ENCODE measurements at places on chromosomes 4 and X.

GRCh38 chr4:76879731-76880364, 18.1 kb downstream of the SOWAHB start:
- DNase-seq, result no peak

- DNase-seq, result no peak
Measured at GRCh38 chr4:108570993-108571569, 49.3 kb upstream of the RPL34 start.

GRCh38 chr4:1503583-1504471, 97.6 kb upstream of the NKX1-1 start:
- DNase-seq, result no peak

DNA sequence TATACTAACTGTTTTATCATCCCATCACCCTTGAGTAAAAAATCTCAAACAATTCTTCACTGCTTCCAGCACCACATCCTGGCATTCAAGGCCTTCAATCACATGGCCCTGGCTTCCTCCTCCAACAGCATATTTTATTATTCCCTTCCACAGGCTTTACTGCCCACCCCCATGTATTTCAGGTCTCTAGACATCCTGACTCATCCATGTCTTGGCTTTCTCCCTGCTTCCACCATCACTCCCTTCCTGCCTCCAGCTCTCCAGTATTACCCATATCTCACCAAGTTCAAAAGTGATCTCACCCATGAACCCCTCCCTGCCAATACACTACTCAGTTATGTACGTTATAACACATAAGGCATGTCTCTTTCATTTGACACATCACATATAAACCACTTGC, 34.7 kb upstream of the PLAC1 start:
- no peak for DNase-seq

DNA sequence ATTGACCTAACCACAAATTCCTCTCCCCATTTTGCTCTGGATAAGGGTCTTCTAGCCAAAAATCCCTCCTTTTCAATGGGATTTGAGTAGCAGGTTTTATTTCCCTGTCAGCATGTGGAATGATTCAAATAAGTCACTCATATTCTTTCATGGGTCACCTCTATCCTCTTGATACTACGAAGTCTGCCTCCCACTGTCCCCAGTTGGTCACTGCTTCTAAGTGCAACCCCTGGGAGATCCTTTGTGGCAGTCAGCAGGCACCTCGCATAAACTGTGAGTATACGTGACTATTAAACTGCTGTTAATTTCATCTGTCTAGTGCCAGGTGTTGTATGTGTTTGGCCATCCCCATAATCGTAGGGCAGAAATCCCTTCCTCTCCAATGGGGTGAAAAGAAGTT, 1667.9 kb upstream of the PCDH7 start:
- no peak for DNase-seq

DNA sequence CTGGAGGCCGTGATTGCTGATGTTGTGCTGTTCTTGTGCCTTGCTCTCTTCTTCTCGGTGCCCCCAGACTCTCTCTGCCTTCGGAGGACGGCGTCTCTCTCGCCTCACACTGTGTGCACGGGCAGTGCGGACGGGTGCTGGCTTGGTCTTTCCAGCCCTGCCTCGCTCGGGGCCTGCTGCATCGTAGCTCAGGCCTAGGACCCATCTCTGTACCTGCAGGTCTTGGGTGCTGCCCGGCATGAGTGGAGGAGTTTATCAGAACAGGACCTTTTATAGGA, 18.2 kb downstream of the RGS12 start:
- DNase-seq, result no peak

DNA sequence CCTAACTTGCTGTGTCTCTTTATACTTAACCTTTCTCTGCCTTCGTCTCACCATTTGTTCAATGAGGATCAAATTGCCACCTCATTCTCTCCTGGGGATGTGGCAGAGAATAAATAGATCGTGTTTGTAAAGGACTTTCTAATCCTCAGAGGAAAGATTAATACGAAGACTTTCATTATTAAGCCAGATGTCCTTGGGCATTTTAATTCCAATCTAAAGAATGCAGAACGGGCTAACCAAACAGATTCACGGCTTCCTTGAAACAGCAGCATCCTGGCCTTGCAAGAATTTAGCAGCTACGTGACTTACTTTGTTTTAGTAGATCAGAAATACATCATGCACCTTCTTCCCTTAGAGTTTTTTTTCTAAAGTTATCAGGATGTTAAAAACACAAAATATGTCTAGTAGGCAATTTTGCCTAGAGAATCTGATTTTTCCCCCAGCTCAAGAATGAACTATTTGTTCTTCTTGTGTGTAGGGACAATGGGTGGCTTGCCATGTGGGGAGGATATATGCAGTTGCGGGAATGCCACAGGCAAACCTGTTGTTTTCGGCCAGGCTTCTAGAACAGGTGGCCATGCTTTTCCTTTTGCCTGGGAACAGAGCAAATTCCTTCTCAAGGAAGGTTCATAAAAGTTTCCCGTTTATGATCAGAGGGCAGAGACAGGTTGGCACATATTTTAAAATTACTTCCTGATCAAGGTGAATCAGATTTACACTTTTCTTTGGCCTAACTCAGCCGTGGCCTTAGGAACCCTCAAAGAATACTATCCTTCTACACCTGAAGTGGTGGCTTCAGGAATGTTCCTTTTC, 3.0 kb downstream of the MID1 start:
- no peak for DNase-seq

- DNase-seq, result no peak
Measured at GRCh38 chr4:186226521-186227189, 652 bp upstream of the KLKB1 start.

- no peak for DNase-seq
Measured at GRCh38 chr4:15690020-15690809, 8.6 kb downstream of the FAM200B start.

DNA sequence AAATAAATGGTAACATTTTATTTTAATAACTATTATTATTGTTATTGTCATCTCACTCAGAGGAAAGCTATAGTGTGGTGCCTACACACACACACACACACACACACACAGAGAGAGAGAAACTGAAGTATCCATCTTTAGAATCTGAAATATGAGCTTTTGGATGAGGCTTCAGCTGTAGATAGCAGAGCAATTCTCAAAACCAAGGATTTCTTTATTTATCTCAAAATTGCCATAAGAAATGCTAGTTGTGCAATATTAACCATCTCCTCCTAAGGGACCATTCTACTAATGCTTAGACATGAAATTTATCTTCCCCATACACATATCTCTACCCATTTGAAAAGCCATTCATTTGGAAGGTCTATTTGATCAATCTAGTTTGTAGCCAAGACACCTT, 50.1 kb upstream of the SGMS2 start:
- DNase-seq, result no peak

DNA sequence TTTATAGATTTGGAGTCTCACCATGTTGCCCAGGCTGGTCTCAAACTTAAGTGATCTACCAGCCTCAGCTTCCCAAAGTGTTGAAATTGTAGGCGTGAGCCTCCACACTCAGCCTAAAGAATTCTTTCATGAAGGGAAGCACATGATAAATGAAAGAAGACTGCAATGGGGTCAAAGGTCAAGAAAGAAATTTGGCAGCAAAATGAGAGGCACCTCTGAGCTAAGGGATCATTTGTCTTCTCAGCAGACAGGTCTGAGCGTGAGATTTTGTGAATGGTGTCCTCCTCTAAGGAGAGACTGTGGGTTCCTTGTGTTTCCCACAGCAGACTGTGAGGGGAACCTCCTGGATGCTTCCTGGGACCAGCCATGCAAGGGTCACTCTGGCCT, 57.5 kb upstream of the EGFL6 start:
- no peak for DNase-seq

DNA sequence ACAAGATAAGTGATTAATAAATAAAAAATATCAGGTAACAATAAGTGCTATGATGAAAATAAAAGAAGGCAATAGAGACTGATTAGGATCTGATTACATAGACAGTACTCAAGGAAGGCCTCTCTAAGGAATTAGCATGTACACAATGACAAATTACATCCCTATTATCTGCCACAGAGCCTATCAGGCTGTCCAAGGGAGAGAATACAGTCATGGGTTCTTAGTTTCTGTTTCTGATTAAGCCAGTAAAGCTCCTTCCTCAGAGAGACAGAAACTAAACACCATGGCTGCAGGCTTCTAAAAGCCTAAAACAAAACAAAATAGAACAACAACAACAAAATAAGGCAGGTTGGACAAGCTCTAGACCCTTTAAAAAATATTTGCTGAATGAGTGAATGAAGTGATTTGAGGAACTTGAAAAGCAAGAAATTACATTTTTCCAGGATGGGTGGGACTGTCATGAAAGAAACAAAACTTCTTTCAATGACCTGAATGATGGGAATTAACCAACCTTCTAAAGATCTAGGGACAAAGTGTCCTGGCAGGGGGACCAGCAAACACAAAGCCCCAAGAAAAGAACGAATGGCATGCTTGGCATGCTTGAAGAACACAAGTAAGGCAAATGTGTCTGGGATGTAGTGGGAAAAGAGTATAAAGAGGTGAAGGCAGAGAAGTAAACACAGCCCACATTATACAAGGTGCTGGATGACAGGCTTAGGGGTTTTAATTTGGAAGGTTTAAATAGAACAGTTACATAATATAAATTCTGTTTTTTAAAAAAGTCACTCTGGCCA, 44.1 kb downstream of the NAA11 start:
- DNase-seq, result no peak

- DNase-seq, result no peak
Measured at GRCh38 chr4:172707622-172708021, 461.0 kb upstream of the GALNT7 start.

DNA sequence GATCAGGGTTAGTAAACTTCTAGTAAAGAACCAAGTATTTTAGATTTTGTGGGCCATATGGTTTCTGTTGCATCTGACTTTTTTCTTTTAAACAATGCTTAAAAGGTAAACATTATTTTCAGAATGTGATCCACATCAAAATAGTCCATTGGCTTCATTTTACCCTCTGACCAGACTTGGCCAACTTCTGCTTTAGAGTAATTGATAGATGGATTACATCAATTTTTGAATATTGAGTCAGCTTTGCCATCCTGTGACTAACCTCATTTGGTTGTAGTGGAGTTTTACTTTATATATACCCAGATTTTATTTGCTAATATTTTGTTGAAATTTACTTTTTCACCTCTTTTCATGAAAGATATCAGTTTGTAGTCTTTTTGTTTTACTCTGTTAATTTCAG, 559.8 kb downstream of the TLL1 start:
- DNase-seq, result no peak

DNA sequence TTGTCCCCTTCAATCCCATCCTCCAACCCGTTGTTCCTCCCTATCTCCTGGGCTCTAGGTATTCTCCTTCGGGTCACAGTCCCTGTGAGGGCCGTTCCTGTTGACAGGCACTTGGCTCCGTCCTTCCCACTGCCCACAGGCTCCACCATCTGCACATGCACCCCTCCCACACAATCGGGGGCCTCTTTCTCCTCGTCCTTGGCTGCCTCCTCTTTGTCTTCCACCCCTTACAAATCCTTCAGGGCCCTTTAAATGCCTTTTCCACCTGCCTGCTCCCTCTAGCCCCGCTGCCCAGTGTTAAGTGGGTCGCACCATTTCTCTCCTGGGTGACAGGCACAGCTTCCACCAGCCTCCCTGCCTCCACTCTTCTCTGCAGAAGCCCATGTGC, 2.7 kb upstream of the AVPR2 start:
- DNase-seq, result no peak

GRCh38 chr4:27624749-27625148, 764.1 kb downstream of the STIM2 start:
- DNase-seq, result no peak

DNA sequence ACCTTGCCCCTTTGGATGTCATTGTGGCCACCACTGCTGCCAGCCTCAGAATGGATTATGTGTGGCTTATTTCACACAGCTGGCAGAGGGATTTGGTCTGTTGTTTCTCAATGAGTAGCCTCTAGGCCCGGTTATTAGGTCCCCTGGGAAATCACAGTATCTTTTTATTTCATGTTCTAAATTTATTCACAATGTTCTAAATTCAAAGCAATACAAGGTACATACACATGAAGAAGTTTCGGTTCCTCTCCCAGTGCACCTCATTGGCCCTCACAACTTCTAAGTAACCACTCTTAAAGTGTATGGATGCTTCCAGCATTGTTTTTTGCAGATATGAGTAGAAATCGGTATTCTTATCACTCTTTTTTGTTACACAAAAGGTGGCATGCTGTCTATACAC, 262.7 kb downstream of the RCHY1 start:
- DNase-seq, result no peak

DNA sequence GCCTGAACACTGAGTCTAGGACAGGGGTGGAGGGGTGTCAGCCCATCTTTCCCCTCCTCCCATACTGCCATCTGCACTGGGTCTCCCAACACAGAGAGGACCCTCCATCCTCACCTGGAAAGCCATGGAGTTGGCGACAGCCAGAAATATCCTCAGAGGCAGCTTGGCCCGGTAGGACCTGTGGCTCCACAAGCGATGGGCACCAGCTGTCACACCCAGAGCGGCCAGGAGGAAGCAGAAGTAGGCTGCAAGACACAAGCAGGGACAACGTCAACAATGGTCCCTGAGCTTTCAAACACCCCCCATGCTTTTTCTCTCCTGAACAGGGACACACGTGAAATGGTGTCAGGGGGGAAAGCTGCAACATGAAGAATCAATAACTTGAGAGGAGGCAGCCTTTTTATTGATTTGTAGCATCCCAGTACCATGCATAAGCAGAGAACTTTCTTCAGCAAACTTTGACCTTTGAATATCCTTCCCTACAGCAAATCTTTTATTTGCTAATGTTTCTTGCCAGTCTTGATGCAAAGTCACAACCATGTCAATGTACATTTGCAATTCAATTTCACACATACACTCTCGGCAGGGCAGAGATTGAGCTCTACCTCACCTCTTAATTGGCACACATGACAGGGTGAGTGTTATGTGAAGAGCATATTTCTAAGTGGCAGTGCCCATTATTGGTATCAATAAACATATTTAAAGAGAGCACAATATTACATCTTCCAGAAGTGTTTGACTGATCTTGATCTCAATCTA, 93.2 kb downstream of the SCD5 start:
- no peak for DNase-seq

GRCh38 chr4:121096629-121097028, 24.3 kb upstream of the NDNF start:
- no peak for DNase-seq

DNA sequence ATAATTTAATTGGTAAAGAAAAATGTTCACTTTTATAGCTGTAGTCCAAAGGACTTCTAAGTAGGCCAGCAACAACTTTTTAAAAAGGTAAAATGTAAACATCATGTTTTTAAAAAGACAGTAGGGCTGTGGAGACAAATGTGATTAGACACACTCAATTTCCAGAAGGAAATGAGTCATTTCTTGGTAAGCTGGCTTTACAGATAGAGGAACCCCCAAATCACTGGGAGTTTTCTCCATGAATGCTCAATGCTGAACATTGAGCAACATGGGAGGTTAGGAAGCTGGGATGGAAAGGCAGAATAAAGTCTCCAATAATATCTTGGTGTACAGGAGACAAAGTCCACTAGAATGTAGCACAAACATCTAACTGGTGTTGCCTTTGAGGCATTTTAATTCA, 121.3 kb downstream of the NWD2 start:
- DNase-seq, result no peak

GRCh38 chrX:122868631-122869030, 315.4 kb upstream of the GRIA3 start:
- DNase-seq, result no peak

DNA sequence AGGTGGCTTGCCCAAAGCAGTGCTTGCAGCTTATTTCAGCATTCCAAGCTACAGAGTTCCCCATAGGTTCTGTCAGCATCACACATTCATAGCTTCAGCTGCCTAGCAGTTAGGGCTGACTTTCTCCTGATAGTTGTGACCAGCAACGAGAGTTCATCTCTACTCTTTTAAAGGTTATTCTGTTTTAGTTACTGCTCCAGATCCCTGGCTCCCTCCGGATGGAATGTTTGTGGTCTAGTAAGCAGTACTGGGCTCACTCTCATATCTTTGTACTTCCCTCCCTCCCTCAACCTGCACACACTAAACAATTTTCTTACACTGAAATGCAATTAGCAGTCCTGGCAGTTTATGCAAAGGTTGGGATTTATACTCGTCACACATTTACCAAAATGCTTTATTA, 43.9 kb downstream of the PTTG2 start:
- DNase-seq, result no peak

Measured in activated CD4-positive, alpha-beta T cell treated with anti-CD3 and anti-CD28 coated beads, Interleukin-2, amount 10 ng/mL, durations not matched to agents 7 days and 5 days (primary cell).